ENCODE measurements at places on chromosomes 11 and 22.

DNA sequence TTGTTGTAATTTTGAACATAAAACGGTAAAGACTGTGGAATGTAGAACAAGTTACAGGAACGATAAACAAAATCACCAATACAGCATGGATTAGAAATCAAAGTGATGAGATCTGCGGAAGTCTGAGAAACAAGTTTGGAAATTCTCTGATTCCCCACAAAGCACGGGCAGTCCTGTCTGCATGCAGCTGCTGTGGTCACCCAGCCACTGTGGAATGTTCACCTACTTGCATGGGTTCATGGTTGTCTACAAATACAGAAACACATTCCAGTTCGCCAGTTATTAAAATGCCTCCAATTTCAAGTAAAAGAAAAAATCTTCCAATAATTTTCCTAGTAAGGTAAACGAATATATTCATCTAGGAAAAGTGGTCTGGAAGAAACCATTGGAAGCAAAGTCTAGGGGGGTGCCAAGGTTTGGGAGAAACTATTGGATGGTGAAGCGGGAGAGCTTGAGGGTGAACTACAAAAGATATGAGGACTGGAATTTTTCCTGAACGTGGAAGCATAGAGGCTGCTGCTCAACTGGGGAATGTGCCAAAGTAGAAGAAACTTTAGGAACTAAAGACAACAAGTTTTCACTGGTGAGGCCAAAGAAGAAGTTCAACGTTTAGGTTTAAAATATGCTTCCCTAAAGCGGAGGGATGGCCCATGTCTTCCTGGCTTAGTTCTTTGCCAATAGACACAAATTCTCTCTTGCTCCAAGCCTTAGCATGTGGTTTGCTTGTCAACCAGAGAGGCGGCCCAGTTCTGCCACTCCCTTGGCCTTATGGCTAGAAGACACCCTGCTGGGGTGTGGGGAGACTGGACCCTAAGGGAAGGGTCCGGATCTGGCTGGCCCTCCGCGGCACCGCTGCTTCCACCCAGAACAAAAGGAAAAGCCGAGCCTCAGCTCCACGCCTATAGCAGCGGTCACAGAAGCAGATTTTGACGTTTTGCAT, 70.2 kb downstream of the CTTN start:
- no peak for DNase-seq

DNA sequence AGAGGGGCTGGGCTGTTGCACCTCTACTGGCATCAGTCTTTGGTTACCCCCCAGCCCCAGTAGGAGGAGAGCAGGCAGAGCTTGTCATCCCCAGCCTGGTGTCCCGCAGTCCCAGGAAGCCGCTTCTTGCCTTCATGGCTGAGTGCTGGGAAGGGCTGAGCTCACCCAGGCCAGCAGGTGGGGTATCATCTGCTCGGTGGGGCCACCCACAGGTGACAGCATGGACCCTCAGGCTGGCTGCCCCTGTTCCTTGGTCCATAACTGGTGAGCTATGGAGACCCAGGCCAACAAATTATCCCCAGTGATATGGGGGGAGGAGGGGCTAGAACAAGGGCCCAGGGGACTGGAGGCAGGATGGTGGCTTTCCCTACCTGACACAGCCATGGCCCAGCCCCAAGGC, 6.5 kb upstream of the RHOD start:
- DNase-seq = no peak

- DNase-seq = no peak
These were observed 146.2 kb downstream of the DBX1 start for GRCh38 chr11:20014067-20014402.

- no peak for DNase-seq
These were observed at the start of gene MUC5B for GRCh38 chr11:1222491-1223345. MUC5B (plus strand) TSS chr11:1223066; CDS start chr11:1223124, 58 bp downstream.

DNA sequence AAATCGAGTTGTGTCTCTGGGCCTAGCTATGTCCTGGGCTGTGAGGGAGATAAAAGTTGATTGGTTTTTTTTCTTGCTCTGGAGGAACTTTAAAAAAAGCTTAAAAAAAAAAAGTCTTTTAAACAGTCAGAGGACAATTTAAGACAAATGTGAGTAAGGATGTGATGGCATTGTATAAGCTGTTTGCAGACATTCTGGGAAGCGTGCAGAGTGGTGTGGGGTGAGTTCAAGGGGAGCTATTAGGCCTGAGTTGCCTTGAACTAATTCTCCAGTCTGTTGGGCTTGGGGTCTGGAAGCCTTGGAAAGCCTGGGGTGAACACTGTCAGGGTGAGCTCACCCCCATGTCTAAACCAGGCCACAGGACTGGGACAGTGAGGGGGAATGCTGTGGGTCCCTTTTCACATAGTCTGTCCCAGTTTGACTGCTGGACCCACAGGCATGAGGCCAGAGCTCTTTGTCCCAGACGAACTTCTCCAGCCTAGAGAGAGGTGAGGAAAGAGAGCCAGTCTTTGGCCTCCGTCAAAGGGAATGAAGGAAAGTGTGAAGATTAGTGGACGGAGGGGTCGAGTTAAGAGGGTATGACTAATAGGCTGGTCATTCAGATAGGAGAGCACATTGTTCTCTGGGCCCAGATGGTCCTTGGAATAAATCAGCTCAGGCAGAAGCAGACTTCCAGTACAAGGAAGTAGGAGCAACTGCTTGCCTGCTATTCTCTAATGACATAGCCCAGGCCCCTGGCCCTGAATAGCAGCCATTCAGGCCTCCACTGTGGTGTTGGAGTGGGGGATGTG, 76.4 kb upstream of the NNMT start:
- peak; percentile 91 for DNase-seq

DNA sequence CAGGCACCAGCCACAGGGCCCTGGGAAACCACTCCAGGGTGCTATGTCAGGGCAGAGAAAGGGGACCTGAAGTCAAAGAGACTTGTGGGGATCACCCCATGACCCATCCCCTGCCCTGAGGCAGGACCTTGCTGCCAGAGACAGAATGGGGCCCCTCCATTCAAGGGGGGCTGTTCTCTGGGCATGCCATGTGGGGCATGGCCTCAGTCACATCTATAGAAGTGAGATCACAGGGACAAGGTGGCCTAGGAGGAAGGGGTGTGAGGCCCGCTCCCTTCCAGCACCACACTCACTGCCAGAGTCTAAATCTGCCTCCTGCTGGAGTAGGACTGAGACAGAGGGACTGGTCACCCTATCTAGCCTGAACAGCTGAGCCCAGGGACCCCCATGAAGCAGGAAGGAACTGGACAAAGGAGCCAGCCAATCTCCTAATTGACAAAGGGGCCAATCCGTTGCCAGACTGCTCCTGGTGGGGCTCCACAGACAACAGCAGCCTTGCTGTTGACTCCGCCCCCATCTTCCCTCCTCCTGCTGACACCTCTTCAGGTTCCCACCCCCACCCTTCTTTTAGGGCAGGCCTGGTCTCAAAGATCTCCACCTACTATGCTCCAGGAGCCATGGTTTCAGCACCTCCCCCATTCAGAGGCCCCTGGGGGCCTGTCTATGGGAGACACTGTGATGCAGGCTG, 26.0 kb downstream of the NEAT1 start:
- peak; percentile 46 for DNase-seq

DNA sequence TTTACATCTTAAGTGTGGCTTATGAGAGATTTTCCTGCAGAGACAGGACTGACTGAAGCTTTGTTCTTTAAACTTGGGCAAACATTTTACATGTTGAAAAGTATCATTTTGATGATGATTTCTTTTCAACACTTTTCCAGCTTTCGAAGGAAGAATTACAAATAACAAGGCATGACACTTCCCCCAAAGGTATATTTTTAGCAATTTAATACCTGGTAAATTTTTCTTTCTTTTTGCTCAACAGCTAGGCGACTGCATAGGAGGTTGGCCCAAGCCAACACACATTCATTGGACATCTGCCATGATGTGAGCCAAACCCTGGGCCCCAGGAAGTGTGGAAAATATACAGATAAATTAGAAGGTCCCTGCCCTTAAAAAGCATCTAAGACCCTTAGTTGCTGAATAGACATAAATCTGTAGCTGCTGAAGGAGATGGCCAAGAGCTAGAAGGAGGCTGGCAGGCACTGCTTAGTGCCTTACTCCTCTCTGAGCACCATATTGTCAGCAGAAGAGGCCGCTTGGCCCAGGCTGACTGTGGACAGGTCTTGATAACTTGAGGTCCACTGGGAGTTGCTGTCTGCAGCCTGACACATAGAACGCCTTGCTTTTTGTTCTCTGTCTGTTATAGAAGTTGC, 53.3 kb upstream of the CD44 start:
- no peak for DNase-seq

DNA sequence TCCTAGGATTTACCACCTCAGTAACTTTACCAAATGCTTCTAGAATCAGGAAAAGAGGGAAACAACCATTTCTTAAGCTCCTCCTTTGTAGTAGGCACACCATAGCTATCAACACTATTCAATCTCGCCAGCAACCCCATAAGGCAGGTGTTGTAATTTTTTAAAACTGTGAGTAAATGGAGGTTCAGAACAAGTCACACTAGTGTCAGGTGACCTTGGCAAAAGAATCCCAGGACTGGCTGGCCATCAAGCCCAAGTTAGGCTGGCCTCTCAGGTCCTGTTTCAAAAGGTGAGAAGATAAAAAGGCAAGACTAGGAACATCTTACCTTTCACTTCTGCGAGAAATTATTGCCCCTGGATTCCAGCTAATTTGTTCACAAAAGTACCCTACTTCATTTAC, 713 bp downstream of the TOP3B start:
- no peak for DNase-seq

DNA sequence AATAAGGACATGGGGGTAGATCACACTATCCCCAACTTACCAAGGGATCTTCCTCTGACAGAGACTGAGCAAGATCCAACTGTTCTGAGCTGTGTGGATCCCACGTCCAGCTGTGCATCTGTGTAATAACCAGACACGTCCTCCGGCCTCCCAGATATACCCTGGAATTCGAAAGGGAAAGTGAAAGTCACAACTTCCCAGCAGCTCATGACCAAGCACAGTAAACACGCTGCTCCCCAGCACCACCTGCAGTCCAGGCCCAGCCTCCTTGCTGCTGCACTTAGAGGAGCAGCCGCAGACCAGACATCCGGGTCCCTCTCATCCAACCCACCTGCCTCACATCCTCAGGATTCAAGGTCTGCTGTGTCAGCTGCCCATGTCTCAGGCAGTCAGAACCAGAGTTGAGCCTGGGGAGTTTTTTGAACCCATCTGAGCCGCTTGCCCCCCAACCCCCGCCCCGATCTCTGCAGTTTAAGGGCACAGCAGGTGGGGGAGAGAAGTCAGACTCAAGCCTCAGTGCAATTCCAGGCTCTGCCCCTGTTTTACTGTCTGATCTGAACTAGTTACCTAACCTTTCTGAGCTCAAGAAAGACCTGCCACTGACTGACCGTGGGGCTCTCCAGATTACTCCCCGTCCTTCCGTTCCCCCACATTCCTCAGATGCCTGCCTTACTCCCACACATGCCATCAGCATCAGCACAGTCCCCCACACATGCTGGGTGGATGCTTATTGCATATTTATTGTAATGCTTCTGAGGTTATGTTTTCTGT, at the start of gene APOL2:
APOL2 (minus strand) TSS at position 127 of the 771 bp plus-strand sequence. CDS start 6,365 bp downstream, outside the sequence.
- DNase-seq = peak; percentile 95

DNA sequence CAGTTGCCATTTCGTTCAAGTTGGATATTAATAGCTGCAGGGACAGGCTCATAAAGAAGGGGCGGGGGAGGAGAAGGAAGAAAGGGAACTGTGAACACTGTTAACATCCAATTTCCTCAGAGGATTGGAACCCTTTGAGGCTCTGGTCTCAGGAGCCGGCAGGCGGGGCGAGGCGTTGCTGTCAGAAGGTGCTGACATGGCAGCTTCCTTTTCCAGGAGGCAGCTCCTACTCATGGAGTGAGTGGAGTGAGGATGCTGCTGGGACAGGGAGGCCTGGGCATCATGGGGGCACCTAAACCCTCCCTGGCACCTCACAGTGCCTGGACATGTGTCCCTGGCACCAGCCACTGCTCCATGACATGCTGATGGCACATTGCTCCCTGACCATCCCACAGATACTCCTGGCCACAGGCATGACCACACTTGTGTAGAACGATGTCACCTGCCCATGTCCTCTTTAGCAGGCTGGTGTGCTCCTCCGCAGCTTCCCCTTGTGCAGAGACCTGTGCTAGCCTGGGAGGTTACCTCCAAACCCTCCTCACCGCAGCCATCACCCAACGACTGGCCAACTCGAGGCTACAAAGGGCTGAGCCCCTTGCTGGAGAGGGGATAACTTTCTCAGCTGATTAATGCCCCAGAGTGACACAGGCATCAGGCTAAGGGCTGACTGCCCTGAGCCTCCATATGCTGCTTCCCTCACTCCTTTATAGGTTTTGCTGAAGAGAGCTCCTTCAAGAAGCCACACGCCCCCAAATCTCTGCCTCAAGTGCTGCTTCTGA, 79.6 kb upstream of the NECTIN1 start:
- DNase-seq = no peak

GRCh38 chr11:59898650-59899049, 20.1 kb downstream of the OOSP3 start:
- DNase-seq = no peak

- DNase-seq = no peak
These were observed 121.2 kb downstream of the C11orf58 start for GRCh38 chr11:16859651-16860050.

GRCh38 chr22:27192135-27192829, 534.9 kb downstream of the MIAT start:
- no peak for DNase-seq

- no peak for DNase-seq
These were observed 34.8 kb upstream of the SOX10 start for GRCh38 chr22:38018938-38019827.

GRCh38 chr11:1785749-1786413, 22.2 kb upstream of the CTSD start:
- DNase-seq = no peak

DNA sequence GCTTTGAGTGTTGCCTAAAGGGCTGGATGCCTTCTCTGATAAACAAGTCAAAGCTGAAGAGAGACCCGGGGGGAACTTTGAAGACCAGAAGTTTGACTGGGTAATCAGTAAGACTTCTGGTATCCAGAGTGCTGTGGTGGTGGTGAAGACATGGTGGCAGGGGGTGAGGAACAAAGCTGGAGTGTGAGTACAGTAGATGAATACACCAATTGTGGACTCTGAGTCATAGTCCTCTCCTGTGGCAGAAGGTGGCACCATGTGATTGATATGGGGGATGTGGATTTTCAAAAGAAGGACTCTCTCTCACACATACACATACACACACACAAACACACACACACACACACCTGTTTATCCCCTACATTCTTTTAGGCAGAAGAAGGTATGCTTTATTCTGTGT, 12.3 kb downstream of the MS4A6A start:
- DNase-seq = no peak

DNA sequence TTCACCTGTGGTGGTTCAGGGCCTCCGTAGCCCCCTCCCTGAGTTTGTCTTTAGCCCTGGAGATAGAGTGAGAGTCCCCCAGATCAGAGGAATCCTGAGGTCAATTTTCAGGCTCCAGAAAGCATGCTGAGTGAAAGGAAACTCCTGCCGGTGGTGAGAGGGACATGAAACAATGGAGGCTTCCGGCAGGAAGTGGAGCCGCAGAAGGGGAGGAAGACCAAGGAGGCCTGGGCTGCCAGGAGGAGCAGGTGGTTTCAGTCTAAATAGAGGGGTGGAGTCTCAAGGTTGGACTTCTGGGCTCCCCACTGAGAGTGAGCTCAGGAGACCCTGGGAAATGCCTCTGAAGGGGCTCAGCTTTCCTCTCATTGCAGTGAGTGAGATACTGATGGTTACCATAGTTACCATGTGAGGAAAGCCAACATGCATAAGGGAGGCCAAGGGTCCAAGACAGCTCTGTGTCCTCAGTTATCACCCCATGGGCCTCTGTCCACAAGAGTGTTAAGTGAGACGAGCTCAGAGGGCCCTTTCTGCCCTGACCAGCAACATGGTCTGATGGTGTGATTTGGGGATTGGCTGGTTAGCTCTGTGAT, 10.7 kb downstream of the SLCO2B1 start:
- DNase-seq = peak; percentile 88

GRCh38 chr22:23437779-23438178, 142.3 kb downstream of the IGLL1 start:
- DNase-seq = no peak

GRCh38 chr11:96065379-96065778, 141.5 kb upstream of the MTMR2 start:
- DNase-seq = no peak

Measured in dermis blood vessel endothelial cell (primary cell).